ENCODE measurements at places on chromosomes 3 and 15. TPM values are rescaled to one million over a fixed set of nuclear protein-coding genes. Genes with fewer than 3 reads are reported as not detected.

DNA sequence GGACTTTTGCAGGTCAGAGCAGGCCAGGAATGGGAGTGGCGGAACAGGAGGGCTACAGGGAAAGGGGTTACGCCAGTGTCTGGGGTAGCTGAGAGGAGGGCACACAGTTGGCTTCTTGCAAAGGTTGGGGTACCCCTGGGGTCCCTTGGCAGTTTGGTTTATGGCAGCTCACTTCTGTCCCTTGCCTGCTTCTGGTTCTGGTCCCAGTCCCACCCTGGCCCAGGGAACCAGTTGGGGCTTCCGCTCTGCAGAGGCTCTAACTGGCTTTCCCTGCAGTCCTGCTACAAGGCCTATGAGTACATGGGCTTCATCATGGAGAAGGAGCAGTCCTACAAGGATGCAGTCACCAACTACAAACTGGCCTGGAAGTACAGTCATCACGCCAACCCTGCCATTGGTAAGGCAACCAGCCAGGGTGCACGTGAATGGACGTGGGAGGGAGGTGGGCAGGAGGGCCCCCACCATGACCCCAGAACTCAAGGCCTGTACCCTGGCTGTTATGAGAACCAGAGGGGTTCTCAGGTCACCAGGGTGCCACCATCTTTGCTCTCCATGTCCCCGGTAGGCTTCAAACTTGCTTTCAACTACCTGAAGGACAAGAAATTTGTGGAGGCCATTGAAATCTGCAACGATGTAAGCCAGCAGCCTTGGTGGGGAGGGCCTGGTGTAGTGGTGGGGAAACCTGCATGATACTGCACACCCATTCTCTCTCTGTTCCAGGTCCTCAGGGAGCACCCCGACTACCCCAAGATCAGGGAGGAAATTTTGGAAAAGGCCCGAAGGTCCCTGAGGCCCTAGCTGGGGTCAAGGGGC, 15.2 kb downstream of the CSRNP1 start:
- no peak overlapping the region for H3K4me3 ChIP-seq
- no peaks in the 10 kb centered on the region for H3K36me3 ChIP-seq
- no peaks in the 10 kb centered on the region for H3K4me1 ChIP-seq
- no peaks in the 10 kb centered on the region for H3K27me3 ChIP-seq

GRCh38 chr15:41801850-41802455, 25.9 kb upstream of the JMJD7 start:
- H3K36me3 ChIP-seq, result peaks cover 14% of the 10 kb centered on the region
- DNase-seq, result no peak
- no peak overlapping the region for H3K27ac ChIP-seq
- no peak overlapping the region for H3K4me3 ChIP-seq
- H3K4me1 ChIP-seq, result no peaks in the 10 kb centered on the region

DNA sequence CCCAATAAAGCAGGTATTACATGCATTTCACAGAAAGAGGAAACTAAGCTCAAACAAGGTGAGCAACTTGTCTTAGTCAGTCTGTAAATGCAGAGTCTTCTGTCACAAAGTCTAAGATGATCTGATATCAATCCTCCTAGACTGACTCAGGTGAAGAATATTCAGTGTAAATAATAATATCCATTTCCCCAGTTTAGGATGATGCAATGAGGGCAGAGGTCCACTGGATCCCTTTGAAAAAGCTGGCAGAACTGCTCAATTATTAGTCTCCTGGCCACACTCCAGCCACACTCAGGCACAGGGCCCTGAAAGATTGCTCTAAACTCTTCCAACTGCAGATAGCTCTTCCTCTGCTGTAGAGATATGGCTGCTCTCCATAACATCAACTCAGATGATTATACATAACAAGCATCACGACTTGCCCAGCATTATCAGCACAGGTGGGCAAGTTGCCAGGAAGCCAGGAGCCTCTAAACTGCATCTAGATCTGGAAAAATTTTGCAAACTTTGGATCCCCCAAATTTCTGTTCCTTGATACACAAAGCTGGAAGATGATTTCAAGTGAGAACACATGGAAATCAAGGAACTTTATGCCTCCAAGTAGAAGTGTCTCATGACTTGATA, 129.8 kb upstream of the CPNE4 start:
- H3K4me1 ChIP-seq, result no peaks in the 10 kb centered on the region
- H3K27ac ChIP-seq, result no peak overlapping the region
- no peaks in the 10 kb centered on the region for H3K36me3 ChIP-seq
- no peak for DNase-seq

DNA sequence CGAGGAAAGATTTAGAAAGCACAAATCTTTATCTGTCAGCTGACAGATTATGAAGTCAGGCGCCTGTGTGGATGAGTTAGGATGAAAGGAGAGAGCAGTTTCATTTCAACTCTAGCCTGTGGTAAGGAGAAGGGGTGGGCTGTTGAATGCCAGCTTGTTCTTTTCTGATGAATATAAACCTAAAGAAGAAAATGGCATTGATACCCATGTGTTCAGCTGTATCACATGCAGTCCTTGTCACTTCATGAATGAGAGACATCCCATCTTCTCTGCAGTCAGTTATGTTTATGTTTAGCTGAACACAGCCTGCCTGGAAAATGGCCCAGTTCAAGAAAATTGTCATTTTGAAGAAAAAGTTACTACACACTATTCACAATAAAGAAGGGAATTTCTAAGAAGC, 345.7 kb upstream of the RBMS3 start:
- no peak overlapping the region for H3K27ac ChIP-seq
- H3K4me1 ChIP-seq, result no peaks in the 10 kb centered on the region
- no peaks in the 10 kb centered on the region for H3K36me3 ChIP-seq
- H3K4me3 ChIP-seq, result no peak overlapping the region
- no peaks in the 10 kb centered on the region for H3K27me3 ChIP-seq

GRCh38 chr3:72847751-72848702, at the start of gene SHQ1:
TSS of gene SHQ1 (minus strand) at chr3:72848445. CDS start at chr3:72848340, 105 bp downstream.
- no peaks in the 10 kb centered on the region for H3K36me3 ChIP-seq
- peak; percentile 98 for DNase-seq
- no peaks in the 10 kb centered on the region for H3K27me3 ChIP-seq
- H3K4me1 ChIP-seq, result peaks cover 14% of the 10 kb centered on the region

DNA sequence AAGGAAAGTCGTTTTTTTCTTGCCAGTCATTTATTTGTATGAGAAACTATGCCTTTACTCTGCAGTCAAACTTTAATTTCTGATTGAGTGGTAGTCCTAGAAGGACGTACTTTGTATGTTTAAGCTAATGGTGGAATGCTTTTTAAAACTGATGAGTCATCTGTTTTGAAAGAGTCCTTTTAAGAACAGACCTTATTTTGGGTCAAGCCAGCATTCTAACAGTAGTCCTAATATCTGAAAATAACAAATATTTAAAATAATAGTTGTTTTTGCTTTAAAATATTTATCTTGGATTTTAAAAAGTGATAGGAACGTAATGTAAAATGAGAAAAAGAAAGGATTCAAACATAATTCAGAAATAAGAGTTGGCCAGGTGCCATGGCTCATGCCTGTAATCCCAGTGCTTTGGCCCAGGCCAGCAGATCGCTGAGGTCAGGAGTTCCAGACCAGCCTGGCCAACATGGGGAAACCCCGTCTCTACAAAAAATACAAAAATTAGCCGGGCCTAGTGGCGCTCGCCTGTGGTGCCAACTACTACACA, 1.3 kb upstream of the LRRC58 start:
- no peaks in the 10 kb centered on the region for H3K36me3 ChIP-seq
- peak overlapping the region; percentile 91 for H3K27ac ChIP-seq
- no peak overlapping the region for H3K4me3 ChIP-seq
- no peaks in the 10 kb centered on the region for H3K27me3 ChIP-seq
- no peak for DNase-seq

GRCh38 chr15:95132774-95133173, 901.4 kb downstream of the MCTP2 start:
- H3K36me3 ChIP-seq, result no peaks in the 10 kb centered on the region
- no peaks in the 10 kb centered on the region for H3K27me3 ChIP-seq
- no peak overlapping the region for H3K4me3 ChIP-seq
- H3K4me1 ChIP-seq, result no peaks in the 10 kb centered on the region
- H3K27ac ChIP-seq, result no peak overlapping the region

DNA sequence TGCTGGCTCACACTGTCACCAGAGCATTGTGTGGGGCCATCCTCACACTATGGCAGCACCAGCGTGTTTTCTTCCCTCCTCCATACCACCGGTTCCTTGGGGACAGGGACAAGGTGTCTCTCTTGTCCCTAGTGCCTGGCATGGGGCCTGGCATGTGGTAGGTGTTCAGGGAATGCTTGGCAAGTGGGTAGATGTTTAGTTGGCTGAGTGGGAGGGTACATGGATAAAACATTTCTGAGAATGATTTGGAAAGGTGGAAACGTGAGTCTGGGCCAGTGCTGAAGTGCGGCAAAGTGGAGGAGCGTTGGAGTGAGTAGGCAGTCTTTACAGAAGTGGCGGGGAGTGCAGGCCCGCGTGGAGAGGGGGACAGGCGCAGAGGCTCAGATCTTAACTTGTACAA, 15.0 kb downstream of the SNAPC5 start:
- H3K4me3 ChIP-seq, result no peak overlapping the region
- no peak for DNase-seq
- H3K27me3 ChIP-seq, result no peaks in the 10 kb centered on the region
- no peaks in the 10 kb centered on the region for H3K4me1 ChIP-seq
- H3K36me3 ChIP-seq, result no peaks in the 10 kb centered on the region

GRCh38 chr3:42850263-42850662, 25.4 kb downstream of the CYP8B1 start:
- H3K4me3 ChIP-seq, result no peak overlapping the region
- H3K27me3 ChIP-seq, result no peaks in the 10 kb centered on the region
- peak; percentile 7 for DNase-seq
- H3K4me1 ChIP-seq, result no peaks in the 10 kb centered on the region
- H3K27ac ChIP-seq, result no peak overlapping the region
- H3K36me3 ChIP-seq, result no peaks in the 10 kb centered on the region

DNA sequence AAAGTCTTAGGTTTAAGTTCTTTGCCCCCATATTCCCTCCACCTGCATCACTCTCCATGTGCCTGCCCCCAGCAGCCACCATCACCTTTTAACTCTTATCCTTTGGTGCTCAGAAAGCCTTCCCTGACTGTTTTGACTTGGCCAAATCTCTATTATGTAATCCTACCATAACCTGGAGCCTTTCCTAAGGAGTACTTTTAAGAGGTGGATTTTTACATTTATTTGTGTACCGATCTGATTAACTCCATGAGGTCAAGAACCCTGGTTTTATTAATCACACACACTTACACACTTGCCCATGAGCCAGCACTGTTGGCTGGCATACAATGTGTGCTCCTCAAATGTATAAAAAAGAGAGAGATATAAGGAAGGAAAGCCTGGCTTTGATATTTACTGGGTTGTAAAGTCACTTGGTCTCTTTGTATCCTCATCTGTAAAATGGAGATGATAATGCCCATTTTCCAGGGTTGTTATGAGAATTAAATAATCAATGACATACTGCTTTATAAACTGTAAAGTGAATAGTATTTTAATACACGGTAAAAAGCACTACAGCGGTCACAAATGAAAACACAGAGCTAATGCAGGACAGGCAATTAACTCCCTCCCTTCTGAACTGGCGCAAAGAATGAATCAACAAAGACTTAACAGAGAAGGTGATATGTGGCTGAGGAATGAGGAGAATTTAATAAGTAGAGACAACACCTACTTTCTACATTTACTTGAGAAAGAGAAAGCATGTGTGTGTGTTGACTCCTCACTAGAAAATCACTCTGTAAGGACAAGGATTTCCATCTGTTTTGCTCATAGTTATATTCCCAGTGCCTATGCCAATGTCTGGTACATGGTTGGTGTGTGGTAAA, 45.4 kb downstream of the ATP13A4 start:
- no peak for DNase-seq
- H3K36me3 ChIP-seq, result no peaks in the 10 kb centered on the region
- H3K27me3 ChIP-seq, result no peaks in the 10 kb centered on the region
- no peak overlapping the region for H3K4me3 ChIP-seq
- no peak overlapping the region for H3K27ac ChIP-seq
- no peaks in the 10 kb centered on the region for H3K4me1 ChIP-seq

DNA sequence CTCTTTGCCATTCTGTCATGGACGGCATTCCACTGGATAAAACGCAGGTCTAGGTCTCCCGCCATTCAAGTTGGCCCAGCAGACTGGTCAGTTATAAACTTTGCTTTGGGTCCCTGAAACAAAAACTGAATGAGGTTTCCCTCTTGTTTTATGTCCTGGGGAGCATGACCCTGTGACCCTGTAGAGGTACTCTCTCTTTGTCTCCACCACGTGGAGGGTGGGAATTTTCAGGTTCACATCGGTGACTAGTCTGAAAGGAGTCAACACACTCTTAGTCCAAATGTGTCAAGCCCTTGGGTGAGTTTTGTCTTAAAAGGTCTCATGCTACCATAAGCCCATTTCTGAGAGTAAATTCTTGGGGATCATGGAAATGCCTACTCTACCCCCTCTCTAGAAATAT, 139.9 kb downstream of the PLCH1 start:
- no peaks in the 10 kb centered on the region for H3K27me3 ChIP-seq
- H3K27ac ChIP-seq, result no peak overlapping the region
- no peak for DNase-seq
- H3K4me1 ChIP-seq, result no peaks in the 10 kb centered on the region
- H3K4me3 ChIP-seq, result no peak overlapping the region
- no peaks in the 10 kb centered on the region for H3K36me3 ChIP-seq

ATG3 gene
- 86.3 TPM for total RNA-seq

GPR62 gene
- total RNA-seq, result not detected

ANKUB1 gene
- not detected for total RNA-seq

PYGO1 gene
- total RNA-seq, result 0.67 TPM

Data from Peyer's patch (tissue), 4 donors.